Stimulated activated CD4-positive, alpha-beta T cell treated with anti-CD3 and anti-CD28 coated beads, Interleukin-4, amount 100 ng/mL, for 1 hour (primary cell): ENCODE measurements at places on chromosomes 12 and 14.

DNA sequence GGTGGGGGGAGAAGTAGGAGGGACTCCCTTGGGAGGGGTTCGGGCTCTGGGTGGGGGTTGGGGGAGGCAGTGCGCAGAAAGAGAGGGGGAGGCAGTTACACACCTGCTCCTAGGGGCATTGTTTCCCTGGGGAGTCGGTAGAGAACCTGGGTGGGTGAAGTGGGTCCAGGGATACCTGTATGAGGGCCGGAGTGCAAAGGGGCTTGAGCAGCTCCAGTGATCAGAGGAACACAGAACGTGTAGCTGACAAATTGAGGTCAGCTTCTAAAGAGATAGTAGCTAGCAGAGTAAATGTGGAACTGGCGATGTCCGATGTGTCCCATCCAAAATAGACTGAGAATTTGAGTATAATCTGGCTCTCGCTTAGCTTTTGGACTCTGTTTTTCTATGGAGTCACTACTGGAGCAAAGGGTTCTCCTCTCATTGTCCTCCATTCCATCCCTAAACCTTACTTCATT, 502 bp downstream of the SMARCD1 start:
- no peak for DNase-seq

- no peak for DNase-seq
Observed at GRCh38 chr14:32805979-32806378, 132.7 kb upstream of the NPAS3 start.

DNA sequence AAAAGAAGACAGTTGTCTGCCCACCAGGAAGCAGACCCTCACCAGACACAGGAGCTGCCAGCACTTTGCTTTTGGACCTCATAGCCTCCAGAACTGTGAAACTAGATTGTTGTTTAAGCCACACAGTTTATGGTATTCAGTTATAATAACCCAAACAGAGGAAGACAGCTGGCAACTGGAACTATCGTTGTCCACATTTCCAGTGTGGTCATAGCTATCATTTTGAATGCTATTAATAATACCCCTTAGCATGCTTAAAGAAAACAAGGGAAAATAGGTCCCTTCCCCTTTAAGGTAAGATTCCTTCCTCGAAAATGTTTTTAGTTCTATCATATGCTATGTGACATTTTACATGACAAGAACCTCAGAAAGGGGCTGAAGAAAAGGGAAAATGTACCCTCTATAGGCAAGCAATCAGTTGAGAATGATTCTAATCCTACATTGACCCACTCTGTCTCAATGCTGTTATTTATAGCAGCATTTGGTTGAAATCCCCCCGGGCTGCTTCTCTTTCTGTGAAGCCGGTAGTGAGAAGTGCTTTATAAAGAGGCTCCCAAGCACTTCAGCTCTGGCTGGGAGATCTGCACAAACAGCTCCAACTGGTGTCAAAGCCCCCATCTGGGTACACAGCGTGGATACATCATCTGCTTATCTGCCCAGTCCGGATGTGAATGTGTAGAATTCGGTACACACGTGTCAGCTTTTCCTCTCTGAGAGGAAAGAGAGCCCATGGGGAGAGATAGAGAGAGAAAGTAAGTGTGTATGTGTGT, 221.2 kb upstream of the FLRT2 start:
- no peak for DNase-seq

DNA sequence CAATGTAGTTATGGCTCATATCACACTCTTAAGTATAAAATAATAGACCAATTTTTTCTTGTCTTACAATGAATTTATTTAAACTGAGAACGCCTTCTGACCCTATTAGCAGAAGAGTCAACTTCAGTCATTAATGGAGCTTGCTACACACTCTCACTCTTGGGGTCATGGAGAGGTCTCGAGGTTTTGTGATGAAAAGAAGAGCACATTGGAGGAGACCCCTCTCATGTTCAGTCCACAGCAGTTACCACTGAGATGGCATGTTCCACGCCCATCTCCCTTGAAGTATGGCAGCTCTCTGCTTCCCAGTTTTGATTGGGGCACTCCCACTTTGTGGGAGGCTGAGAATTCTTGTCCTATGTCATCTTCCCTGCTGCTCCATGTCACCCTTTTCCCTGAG, 266.4 kb downstream of the RPS29 start:
- no peak for DNase-seq

GRCh38 chr14:101072945-101073597, 169.5 kb upstream of the RTL1 start:
- no peak for DNase-seq

DNA sequence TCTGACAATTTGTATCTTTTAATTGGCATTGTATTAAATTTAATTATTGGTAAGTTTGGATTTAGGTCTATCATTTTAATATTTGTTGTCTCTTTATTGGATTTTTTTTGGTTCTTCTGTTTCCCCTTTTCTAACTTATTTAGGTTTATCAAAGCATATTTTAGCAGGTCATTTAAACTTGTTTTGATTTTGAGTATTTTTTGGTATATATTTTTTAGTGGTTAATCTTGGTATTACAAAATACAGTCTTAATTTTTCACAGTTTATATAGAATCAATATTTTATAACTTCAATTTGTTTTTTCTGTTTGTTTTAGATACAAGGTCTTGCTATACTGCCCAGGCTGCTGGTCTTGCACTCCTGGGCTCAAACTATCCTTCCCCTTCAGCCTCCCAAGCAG, 15.5 kb upstream of the ADGRD1 start:
- DNase-seq, result no peak

- no peak for DNase-seq
Observed at GRCh38 chr12:131557078-131557709, 153.7 kb upstream of the SFSWAP start.
